ENCODE measurements at places on chromosomes 12 and 14.
A peak's percentile ranks its signal among the peaks of the same experiment; 100 is the strongest.

- DNase-seq = no peak
Observed at GRCh38 chr12:92605621-92606170, 97.1 kb upstream of the PLEKHG7 start.

- DNase-seq = peak; percentile 60
Observed at GRCh38 chr12:113174461-113175384, 10.6 kb downstream of the DDX54 start.

DNA sequence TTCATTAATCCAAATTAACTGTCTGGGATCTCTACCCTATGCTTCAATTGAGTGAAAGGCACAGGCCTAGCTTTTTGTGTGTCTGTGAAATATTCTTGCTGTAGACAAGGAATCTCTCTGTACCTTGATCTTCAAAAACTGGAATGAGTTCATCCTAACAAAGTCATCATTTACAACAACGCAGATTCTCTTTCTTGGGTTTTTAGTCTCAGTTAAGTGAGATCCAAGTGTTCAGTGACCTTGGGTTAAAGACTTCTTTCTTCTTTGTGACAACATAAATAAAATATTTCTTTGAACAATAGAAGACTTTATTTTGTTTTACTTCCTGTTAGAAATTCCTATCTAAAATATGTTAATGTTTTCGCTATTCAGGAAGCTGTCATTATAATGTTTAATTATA is 192.2 kb upstream of the LMNTD1 start:
- no peak for DNase-seq

DNA sequence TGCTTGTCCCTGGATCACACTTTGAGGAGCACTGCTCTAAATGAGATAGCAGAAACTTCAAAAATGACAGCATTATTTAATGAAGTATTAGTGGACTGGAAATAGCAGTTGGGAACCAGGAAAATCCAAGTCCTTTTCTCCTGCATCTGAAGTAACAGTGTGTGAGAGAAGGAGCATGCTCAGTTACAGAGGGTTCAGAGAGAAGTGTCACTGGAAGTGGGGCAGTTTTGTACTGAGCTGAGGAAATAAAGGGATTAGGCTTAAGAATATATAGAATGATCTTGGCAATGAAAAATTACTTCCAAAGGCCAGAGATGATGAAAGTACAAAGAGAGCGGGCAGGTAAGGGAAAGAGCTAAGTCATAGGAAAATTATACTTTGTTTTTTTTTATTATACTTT is 130.9 kb downstream of the MIPOL1 start:
- no peak for DNase-seq

DNA sequence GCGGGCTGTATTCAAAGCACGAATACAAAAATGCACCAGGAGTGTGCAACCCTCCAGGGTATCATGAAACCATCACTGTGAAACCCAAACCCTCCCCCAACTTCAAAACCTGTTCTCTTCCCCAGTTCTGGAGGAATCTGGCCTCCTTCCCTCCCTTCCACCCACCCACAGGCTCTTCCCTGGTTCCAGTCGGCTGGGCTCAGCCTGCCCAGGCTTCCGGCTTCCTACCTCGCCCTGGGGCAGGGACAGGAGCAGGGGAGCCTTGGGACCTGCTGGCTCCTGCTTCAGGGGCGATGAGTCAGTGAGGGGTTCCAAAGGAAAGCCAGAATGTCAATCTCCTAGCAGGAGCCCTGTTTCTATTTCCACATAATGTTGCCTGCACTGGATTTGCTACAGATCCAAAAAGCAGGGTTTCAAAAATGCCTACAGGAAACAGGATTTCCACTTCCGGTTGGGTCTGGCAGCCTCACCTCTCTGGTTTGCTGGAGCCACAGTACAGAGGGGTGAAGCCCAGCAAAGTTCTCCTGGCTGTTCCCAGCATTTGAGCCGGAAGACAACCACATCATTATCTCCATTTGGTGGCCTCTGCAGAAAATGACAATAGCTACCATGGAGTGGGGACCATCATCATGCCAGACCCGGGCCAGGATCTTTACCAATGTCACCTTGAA is 278.3 kb downstream of the DPF3 start:
- DNase-seq = peak; percentile 91

DNA sequence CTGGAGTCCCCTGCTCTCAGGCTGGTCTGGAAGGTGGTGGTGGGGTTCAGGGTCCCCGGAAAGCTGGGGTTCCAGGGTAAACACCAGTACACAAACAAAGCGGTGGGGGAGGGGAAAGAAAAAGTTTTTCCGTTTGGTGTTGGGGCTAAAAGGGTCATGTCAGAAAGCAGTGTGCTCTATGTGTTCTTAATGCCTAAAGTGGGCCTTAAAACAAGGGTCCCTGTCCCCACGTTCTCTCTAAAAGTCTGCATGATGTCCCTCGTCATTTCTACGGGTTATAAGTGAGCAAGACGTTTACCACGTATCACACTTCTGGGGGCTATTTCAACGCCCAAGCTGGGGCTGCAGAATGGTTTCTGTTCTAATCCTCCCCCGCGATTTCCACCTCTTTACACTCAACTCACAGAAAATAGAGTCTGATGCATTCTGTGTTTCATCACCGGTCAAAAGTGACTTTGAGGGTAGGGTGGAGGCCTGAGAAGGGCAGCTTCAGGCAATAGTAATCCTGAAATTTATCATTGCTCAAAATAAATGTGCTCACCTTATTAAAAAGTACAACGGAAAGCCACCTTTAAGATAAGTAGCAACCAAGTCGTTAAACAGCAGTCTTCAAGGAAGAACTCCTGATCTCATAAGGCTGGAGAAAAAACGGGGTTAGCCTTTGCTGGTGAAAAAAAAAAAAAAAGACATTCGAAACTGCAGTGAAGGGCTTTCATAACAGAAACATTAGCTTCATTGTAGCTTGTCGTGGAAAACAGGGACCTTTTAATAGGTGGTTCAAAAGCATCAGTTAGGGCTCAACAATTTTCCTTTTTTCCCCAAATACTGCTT is 63.9 kb upstream of the PTGR2 start:
- peak; percentile 42 for DNase-seq

- DNase-seq = no peak
Observed at GRCh38 chr14:95698287-95698686, 12.1 kb downstream of the TCL1B start.

DNA sequence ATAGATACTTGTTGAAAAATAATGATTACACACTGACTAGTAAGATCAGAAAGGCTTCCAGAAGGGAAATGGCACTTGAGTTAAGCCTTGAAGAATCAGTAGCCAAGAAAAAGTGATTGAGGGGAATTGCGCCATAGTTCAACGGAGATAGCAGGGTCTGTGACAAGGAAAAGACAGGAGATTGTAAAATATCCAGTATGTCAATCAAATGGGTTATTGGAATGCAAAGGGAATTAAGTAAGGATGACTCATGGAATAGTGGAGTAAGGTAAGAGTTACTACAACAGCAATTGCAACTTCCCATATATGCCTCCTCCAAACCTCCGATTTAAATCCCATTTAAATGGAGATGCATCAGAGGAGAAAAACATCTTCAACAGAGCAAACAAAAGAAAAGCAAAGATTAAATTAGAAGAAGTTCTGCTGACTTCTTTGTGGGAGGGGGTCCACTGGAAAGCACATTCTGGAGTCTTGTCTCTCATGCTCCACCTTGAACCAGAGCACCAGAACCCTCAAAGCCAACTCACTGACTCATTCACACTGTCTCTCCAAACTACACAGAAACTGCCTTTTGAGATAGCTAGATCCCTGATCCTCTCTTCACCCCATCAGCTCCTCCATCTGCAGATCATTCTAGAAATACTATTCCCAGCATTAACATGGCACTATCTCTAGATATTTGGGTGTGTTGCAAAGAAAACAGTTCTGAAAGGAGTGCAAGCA is 138.2 kb downstream of the NUAK1 start:
- DNase-seq = no peak

GRCh38 chr12:68159681-68160304 is at the start of gene IFNG:
TSS of gene IFNG (minus strand) at chr12:68159740. CDS start at chr12:68159615, 125 bp downstream.
- no peak for DNase-seq

- peak; percentile 92 for DNase-seq
Observed at GRCh38 chr12:6335451-6336078, 6.3 kb downstream of the TNFRSF1A start.

GRCh38 chr12:104790296-104791125 is 167.6 kb downstream of the SLC41A2 start:
- no peak for DNase-seq

- DNase-seq = no peak
Observed at GRCh38 chr14:30185832-30186231, 258.2 kb upstream of the PRKD1 start.

DNA sequence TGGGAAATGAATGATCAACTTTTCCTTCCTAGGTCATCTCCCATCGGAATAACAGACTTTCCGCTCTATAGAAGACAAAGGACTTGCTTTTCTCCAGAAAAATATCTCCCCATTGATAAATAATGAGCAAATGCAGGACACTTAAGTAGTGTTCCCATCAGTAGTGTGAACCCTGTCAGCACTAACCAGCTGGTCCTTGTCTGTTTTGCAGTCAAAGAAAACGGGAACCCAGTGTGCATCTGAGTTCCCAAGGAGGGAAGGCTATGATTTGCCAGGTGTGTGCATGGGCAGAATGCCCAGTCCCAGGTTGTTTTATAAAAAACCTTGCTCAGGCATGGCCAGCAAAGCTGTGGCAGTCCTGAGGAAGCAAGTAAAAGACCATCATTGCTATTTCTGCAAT is 256.5 kb upstream of the HMGA2 start:
- no peak for DNase-seq

- DNase-seq = no peak
Observed at GRCh38 chr12:107472308-107472707, 213.3 kb upstream of the PWP1 start.

GRCh38 chr12:24705216-24705615 is 243.7 kb downstream of the BCAT1 start:
- no peak for DNase-seq

DNA sequence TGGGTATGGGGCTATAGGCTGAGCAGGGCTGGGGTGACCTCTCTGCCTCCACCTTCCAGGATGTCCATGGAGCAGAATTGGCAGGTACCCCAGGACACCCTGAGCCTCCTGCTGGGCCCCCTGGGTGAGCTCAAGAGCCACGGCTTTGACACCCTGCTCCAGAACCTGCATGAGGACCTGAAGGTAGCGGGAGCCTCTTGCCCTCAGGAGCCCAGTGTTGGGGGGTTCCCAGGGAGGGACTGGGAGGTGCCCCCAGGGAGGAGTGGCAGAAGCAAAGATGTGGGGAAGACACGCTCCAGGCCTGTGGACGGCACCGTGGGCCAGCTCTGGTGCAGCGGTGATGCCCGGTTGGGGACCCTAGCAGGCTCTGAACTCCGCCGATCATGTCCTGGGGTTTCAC is 8.3 kb downstream of the TNFAIP2 start:
- no peak for DNase-seq

DNA sequence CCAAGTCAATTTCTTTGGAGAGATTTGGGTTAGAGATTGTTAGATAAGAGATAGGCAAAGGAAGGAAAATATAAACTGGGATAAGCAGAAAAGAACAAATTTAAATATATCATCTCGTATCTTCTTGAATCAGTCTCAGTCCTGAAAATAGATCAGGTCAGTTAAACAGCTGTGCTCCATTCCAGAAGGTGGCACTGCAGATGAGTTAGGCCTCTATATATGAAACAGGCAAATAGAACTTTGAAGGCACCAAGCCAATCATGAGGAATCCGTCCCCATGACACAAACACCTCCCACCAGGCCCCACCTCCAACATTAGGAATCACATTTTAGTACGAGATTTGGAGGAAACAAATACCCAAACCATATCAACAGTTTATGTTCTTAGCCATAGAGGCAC is 605.5 kb upstream of the USP15 start:
- DNase-seq = no peak

DNA sequence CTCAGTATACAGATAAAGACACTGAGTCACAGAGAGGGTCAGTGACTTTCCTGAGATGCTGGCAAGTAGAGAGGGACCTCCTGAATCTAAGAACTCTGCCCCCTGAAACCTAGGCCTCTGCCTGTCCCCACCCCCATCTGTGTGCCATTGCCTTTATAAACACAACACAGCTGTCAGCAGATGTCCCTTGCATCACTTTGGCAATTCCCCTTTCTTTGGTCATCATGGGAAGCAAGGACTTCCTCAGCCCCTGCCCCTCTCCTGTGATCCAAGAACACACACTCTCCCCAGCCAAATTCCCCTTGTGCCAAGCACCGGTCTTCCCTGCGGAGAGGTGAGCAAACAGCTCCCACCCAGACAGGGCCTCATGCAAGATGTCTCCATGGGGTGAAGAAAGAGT is 8.3 kb downstream of the TSPAN11 start:
- DNase-seq = no peak

DNA sequence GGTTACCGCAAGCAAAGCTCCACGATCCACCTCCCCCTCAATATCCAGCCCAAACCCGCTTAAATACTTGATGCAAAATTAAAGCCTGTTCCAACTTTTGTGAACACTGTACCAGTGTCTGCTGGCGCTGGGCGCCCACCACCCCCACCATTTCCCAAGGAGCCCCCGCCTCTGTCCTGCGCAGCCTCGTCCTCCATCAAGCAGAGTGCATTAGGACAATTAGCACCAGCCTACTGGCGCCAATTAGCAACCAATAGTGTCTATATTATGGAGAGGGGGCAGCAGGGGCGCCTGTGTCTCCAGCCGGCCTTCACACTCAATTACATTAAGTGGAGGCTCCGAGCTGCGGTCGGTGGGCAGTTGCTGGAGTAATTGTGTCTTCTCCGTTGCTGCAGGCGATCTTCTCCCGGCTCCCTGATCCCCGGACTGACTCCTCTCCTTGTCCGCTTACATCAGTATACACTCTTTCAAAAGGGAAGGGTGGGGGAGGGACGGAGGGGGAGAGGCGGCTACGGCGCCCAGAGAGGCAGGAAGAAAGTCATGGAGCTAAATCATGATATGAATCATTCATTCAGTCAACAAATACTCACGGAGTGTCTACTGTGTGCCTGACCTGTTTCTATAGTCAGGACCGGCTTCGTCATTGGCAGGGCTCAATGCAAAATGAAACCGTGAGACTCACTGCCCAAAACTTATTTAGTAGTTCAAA is 707.3 kb downstream of the MED13L start:
- peak; percentile 61 for DNase-seq

DNA sequence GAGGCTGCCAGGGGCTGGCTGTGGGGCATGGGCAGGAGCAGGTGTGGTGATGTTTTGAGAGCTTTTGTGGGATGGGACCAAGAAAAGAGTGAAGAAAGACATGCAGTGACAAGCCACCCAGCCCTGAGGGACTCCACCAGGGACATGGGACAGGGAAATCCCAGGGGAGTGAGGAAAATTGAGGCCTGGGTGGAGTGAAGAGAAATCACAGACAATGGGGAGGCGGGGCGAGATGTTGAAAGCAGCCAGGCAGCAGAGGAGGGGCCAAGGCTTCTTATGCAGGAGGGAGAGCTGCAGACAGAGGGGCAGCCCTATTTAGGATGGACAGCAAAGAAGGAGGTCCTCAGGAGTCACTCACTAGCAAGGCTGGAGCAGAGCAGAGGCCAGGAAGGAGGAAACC is 4.2 kb upstream of the KRT1 start:
- DNase-seq = no peak

DNA sequence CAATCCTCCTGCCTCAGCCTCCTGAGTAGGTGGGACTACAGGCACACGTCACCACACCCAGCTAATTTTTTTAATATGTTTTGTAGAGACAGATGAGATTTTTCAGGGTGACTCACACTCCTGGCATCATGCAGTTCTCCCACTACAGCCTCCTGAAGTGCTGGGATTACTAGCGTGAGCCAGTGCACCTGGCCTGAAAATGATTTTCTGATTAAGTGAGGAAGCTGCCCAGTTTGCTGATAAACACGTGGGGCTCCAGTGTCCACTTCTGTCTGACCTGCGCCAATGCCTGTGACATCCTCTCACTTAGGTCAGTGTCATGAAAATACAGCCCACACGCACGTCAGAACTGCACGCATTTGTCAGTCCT is 37.0 kb upstream of the SFSWAP start:
- peak; percentile 12 for DNase-seq

GRCh38 chr14:91545946-91546716 is 36.0 kb upstream of the PPP4R3A start:
- no peak for DNase-seq
